ENCODE measurements at places on chromosomes 5 and 9.

DNA sequence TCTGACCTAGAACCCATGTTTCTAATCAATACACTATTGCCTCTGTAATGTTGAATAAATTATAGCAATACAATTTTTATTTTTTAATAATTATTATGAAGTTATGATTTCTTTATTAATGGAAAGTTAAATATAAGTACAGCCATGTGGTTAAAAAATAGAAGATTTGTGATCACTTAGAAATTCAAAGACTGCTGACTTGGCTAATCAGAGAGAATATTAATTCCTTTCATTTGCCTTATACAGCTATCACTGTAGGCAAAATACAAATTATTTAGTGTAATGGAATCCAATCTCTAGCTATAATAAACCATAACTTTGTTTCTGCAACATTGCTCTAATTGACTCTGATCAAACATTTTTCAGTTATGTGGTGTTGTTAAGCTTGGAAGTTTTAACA, 255.0 kb upstream of the TAS2R1 start:
- no peak for DNase-seq

- DNase-seq = no peak
Measured at GRCh38 chr5:130651440-130651839, 513.6 kb downstream of the HINT1 start.

GRCh38 chr5:126780165-126780827, 3.4 kb downstream of the LMNB1 start:
- DNase-seq = peak; percentile 69

- no peak for DNase-seq
Measured at GRCh38 chr9:80771555-80772347, 917.6 kb downstream of the TLE1 start.

DNA sequence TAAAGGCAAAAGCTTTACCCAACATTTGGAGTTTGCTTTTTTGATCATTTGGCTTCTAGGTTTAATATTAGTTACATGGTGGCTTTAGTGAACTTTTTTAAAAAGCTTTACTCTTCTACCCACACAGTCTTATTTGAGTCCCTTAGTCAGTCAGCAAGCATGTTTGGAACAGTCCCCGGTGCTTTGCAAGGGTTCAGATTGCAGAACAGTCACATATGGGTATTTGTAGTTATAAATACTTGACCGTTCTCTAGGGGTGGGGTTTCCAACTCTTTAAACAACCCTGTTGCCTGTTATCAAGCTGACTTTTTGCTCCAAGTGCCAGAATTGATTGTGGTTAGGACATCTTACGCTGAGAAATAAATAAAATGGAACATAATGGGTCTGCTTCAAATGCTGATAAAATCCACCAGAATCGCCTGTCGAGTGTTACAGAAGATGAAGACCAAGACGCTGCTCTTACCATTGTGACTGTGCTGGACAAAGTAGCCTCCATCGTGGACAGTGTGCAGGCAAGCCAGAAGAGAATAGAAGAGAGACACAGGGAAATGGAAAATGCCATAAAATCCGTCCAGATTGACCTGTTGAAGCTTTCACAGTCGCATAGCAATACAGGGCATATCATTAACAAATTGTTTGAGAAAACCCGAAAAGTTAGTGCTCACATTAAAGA, at the start of gene CAVIN4:
Gene CAVIN4, plus strand, starts transcription at position 304 of the 673 bp plus-strand sequence. Its CDS starts 65 bp downstream, at position 369.
- no peak for DNase-seq

GRCh38 chr9:136410500-136411287, at the start of the genes ENTR1 and PMPCA:
TSS of gene ENTR1 (minus strand) at chr9:136410614. CDS start at chr9:136410397, 217 bp downstream.
TSS of gene PMPCA (plus strand) at chr9:136410658. CDS start at chr9:136410669, 11 bp downstream.
- peak; percentile 89 for DNase-seq

- DNase-seq = no peak
Measured at GRCh38 chr9:784202-784601, 57.3 kb upstream of the DMRT1 start.

DNA sequence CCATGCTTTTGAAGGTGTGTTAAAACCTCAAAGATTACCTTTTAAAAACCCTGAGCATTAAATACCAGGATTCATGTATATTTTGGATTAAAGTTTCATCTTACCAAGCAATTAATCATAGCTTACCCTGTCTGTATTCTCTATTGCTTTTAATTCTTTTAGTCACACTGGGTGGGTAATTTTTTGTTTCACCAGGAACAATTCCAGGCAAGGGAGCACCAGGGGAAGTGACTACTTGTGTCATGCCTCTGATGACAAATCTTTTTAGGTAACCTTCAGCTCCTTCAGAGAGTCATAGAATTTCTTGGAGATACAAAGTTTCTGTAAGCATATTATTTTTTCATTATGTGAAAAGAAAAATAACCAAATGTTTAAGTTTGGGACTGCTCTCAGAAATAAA, 33.4 kb upstream of the ANXA1 start:
- DNase-seq = no peak

DNA sequence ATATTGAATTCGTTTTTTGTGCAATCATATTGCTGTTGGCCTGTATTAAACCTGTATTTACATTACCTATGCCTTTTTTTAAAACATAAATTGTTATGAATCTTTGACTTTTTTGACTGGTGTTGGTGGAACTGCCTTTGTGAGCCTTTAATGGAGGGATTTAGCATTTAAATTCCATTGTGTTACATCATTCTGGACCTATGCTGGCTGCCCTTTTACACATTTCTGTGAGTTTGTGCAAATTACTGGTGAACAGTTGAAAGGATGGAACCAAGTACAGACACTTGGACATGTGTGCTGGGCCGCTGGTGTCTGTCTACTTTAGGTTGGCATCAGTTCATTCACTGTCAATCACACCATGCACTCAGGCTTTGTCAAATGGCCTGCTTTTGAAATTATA, 3.4 kb downstream of the SNX18 start:
- DNase-seq = no peak

DNA sequence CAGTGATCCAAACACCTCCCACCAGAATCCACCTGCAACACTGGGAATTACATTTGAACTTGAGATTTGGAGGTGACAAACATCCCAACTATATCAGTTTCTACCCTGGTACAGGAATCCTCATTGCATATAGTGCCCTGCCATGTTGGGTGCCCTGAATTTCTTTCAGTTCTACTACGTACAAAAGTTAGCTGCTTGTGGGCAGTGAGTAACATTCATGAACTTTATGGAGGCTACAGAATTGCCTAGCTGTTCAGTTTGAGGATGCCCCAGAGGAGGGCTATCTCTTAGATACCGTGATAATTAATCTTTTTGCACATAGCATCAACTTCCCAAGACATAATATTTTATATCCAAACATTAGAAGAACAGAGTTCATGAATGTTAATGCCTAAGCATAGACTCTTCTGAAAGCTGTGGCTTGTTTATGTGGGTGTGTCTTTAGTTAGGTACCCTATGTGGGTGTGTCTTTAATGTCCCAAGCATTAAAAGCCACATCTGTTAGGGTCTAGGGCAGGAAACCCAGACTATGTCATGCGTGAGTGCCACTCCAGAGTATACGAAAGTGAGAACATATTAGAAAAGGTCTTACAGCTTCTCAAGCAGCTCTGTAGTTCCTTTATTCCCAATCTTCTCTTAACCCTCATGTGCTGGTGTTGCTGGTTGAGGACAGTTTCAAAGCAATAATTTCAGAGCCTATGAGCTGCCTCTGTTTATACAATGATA, 47.0 kb upstream of the CHD1 start:
- no peak for DNase-seq

DNA sequence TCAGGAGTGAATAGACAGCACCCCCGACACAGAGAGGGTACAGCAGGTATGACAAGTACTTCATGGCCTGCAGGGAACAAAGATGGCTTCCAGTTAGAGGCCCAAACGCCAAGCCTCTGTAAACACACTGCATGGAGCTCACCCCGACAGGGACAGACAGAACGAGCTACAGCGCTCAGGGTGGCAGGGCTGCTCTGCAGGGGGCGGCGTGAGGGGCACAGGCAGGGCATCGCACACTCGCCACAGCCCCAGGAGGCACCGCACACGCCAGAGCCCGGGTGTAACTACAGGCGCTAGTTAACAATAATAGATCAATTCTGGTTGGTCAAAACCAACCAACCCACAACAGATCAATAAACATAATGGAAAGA, 21.1 kb downstream of the CLPTM1L start:
- DNase-seq = no peak

- DNase-seq = no peak
Measured at GRCh38 chr9:124665391-124666058, 105.6 kb downstream of the NR6A1 start.

GRCh38 chr5:135373736-135374515, 25.1 kb downstream of the MACROH2A1 start:
- no peak for DNase-seq

GRCh38 chr9:114847492-114848417, 41.9 kb upstream of the TNFSF15 start:
- no peak for DNase-seq

DNA sequence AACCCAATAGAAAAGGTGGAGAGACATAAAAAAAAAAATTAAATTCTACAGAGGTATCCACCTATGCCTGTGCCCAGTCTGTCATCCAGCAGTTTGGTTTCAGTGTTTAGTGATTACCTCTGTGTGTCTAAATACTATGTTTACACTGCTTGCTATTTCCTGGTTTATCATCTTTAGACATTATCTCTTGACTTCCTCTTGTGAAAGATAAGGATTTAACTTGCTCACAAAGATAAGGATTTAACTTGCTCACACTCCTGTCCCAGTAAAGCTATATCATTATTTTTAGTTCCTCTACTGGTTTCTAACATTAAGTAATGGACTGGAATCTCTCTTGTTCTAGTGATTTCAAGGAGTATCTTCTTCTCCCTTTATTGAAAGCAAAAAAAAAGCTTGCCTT, 53.9 kb upstream of the ZFR start:
- DNase-seq = no peak

- DNase-seq = no peak
Measured at GRCh38 chr5:137566780-137567179, 67.7 kb upstream of the SPOCK1 start.

GRCh38 chr5:141694479-141694878, 12.4 kb upstream of the ARAP3 start:
- no peak for DNase-seq

GRCh38 chr9:70013598-70014196, 30.0 kb upstream of the MAMDC2 start:
- DNase-seq = no peak

GRCh38 chr9:81564632-81565031, 124.7 kb downstream of the TLE1 start:
- DNase-seq = peak; percentile 58

DNA sequence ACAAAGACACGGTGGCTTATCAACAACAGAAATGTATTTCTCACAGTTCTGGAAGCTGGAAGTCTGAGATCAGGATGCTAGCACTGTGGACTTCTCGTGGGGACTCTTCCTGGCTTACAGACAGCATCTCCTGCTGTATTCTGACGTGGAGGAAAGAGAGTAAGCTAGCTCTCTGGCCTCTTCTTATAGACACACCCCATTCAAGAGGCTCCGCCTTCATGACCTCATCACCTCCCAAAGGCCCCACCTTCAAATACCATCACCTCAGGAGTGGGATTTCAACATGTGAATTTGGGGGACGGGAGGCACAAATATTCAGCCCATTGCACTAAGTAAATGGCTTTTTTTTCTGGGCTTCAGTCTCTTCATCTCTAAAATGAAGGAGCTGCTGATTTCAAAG, 27.6 kb downstream of the KCNMB1 start:
- no peak for DNase-seq

GRCh38 chr9:108257382-108257781, 598.4 kb downstream of the ACTL7B start:
- DNase-seq = no peak

DNA sequence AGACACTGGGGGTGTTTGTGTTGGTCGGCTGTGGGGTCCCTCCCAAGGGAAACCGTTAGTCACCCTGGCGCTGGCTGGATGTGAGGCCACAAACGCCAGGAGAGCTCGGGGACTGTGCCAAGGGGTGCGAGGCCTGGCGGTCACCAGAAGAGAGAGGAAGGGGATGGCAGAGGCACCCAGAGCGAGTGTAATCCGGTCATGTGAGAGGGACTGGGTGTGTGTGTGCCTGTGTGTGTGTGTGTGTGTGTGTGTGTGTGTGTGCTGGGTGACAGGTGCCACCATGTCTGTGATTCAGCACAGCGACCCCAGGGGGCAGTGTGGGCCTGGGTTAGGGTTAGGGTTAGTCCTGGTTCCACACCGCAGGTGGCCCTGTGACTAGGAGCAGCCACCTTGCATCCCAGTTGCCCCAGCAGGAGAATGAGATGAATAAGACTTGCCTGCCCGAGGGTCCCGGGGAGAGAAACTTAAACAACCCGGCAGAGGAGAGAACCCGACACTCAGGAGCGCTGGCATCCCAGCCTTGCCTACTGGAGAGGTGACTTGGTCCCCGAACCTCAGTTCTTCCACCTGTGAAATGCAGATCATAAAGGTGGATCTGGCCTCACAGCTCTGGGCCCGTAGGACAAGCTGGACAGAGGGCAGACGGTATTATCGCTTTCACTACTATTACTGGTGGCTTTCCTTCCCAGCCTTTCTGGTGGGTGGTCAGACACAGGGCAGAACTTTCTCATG, 1.4 kb upstream of the ADAMTSL2 start:
- DNase-seq = no peak

GRCh38 chr5:25694801-25695200, 1050.0 kb upstream of the CDH10 start:
- no peak for DNase-seq

- DNase-seq = no peak
Measured at GRCh38 chr9:114274217-114274616, 48.7 kb upstream of the ORM1 start.

Data from putamen (tissue), 1 donor.